ENCODE measurements at places on chromosomes 3 and 15.

- no peak for DNase-seq
Measured at GRCh38 chr15:63332367-63333124, 49.1 kb downstream of the CA12 start.

DNA sequence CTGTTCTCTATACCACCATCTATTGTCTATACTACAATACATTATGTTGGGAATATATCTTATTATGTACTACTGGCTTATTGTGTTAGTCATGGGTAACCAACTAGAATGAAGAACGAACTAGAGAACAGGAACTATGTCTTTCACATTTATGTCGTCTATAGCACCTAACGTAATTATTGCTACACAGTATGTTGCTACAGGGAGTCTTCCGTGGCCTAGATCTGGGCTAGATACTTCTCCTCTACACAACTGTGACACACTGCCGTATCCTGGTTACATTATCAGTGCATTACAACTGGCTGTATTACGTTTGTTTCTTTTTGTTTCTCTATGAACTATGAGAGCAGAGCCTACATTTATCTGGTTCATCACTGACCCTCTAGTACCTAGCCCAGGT, 34.0 kb downstream of the SCG5 start:
- DNase-seq = no peak

- no peak for DNase-seq
Measured at GRCh38 chr3:365268-365667, 168.7 kb downstream of the CHL1 start.

DNA sequence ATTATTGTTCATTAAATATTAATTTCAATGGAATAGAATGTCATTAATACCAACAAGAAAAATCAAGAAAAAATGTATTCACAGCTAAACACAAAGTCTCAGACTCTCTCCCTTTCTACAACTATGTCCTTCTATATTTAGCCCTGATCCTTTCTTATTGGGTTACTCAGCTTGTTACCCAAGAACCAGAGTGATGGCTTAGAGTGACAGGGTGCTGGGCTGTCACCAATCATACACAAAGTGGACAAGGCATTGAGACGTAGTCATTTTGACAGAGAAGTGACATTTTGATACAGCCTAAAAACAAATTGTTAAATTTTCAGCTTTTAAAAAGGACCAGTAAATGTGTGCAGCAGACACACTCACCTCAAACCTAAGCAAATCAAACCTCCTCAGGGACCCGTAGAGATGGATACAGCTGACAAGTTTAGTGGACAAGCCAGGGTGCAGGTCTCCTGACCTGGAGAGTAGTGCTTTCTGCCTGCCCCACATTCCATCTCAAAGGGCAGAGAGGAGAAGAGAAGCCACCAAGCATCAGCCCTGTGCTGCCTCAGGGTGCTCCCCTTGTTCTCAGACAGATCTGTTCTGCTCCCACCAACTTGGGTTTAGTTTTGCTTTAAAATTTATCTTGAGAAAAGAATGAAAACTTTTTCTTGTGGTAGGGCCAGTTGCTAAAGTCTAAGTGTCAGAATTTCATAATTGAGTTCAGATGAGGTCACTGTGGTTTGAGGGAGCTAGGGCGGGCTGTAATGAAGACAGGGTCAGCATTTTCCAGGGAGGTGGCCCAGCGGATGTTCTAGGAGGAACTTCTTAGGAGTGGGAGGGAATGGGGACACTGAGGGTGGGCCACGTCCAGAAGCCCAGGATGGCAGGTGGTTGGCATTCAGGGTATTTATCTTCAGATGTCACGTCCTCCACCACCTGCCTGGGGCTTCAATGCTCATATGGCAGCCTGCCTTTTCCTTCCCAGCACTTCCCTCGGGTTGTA, 136.5 kb upstream of the TBL1XR1 start:
- no peak for DNase-seq

GRCh38 chr3:124117486-124117885, 125.6 kb upstream of the ROPN1 start:
- DNase-seq = no peak

DNA sequence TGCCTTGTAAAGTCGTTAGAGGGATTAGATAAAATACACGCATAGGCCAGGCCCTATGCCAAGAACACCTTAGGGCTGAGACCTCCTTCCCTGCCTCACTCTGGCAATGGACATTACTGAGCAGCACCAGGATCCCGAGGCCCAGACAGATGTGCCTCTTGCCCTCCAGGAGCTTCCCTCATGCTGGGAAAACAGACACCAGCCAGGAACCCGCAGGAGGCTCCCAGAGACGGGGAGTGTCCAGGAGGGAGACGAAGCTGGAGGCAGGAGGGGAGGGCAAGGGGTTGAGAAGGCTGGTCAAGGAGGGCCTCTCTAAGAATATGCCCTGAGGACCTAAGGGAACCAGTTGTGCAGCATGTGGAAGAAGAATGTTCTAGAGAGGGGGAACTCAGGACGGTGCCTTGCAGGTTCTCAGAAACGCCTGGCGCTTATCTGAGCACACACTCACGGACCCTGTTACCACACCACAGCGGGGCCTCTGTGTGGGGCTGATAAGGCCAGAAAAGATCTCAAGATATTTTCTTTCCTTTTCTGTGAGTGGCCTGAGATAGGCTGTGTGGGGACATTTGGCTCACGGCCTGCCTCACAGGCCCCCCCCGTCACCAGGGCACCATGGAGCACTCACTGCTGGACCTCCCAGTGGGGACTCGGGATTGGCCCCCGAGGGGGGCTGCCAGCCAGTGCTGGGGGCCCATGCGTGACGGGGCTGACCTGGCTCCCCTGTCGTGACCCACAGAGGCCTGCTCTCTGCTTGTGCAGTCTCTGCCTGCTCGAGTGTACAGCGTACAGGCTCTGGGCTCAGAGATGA, 22.0 kb upstream of the CYP11A1 start:
- DNase-seq = no peak

GRCh38 chr15:67832031-67832551, 6.8 kb downstream of the SKOR1 start:
- no peak for DNase-seq

DNA sequence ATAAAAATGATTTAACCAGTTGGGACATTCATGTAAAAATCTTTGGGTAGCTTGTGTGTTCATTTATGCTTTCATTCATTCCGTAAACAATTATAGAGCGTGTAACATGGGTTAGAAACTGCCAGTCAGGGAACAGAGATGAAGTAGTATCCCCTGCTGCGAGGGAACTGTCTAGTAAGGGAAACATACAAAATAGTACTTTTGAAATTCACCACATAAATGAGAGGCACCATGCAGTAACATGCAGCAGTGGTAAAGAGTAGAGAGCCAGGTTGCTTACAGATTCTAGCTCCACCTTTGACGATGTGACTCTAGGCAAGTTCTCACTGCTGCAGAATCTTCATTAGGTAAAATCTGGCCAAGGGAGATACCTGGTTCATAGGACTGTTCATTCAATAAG, 938 bp downstream of the DZIP3 start:
- DNase-seq = no peak

DNA sequence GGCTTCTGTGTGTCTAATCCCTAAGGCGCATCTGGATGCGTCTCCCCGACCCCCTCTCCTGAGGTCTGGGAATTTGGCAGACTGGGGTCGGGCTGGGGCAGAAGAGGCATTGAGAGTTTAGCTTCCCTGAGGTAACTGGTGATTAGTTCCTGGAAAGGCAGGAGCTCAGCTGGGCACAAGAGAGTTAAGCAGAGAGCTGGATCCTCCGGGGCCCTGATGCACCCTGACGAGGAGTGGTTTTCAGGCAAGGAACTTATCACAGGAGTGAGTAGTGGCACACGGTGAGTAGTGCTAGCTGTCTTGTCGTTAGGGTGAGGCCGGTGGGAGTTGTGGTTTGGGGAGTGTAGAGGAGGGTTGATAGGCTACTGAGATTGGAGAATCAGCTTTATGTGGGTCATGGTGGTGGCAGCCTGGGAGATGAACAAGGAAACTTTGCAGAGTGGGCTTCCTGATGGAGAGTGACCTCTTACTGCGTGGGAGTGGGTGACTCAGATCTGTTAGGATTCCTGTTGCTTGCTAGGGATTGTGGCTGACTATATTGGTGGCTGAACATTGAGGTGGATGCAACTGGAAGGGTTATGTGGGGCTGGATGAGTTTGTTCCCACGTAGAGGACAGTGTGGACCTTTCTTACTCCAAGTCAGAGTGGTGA, 897 bp downstream of the RAD54L2 start:
- DNase-seq = peak; percentile 13
